ENCODE measurements at places on chromosomes 2 and 18. TPM values are rescaled to one million over a fixed set of nuclear protein-coding genes. Genes with fewer than 3 reads are reported as not detected.

- no peak for DNase-seq
Measured at GRCh38 chr2:196160101-196160500, 11.3 kb downstream of the STK17B start.

- DNase-seq = no peak
Measured at GRCh38 chr2:239666855-239667376, 266.1 kb upstream of the HDAC4 start.

DNA sequence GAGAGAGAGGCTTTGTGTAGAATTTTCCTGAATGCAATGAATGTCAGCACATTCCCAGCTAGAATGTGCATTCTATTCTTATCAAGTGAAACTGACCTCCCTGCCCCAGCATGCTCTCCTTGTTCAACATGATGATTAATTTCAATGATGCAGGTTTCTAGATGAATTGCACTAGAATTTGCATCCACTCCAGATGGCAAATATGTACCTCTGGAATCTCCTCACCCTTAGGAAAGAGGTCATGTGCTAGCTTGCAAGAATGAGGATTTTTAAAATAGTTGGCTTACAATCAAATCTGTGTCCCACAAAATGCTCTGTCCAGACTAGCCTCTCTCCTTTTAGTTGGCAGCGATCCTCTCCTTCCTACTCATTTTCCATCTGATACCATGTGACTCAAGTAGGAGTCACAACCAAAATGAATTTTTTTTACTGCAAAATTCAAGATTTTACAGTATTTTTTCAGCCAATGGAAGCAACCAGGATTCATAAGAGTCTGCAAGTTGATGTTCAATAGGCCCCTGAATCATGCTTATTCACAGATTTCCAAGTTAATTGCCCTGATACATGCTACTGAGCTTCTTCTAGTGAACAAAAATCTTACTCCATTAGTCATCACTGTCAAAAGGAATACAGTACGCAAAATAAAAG, 21.0 kb upstream of the STAT4 start:
- no peak for DNase-seq

DNA sequence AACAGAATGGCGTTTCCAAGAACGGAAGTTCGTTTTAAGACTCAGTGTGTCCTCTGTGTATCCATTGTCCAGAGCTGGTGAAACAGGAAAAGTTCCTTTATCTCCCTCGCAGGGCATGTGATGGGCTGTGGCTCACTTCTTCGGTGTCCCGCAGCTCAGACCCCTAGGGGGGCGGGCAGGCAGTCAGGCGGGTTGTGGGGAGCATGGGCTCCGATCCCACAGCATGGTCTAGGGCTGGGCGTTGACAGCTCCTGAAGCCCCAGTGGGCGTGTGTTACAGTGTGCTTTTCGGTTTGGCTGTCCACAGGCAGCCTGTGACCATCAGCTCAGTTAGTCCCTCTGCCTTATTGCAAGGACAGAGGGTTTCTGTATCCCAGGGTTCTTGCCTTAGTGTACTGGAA, 319.6 kb downstream of the AGAP1 start:
- DNase-seq = no peak

The CYP27A1 gene
- total RNA-seq = 12.5 TPM

DNA sequence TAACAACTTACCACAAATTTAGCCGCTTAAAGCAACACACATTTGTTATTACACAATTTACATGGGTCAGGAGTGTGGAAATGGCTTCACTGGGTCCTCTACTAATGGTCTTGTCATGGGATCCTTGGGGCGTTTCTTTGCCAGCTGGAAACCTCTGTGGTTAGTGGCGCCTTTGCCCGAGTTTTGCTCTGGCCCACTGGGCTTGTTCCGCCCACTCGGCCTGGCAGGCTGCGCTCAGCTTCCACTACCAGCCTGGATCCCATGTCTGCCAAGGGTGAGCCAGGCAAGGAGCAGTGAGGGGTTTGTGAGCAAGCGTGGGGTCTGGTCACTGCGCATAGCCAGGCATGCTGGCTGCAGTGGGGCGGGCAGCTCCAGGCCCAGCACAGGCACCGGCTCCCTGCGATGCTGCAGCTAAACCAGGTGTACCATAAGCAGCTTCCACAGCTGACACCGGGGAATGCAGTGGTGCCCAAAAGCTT, 16.2 kb upstream of the MBD2 start:
- no peak for DNase-seq

GRCh38 chr18:13048061-13048595, 57.0 kb downstream of the CEP192 start:
- no peak for DNase-seq

GRCh38 chr2:86433137-86433536, 8.0 kb upstream of the KDM3A start:
- DNase-seq = no peak

The EGR4 gene
- not detected for total RNA-seq

The LYG2 gene
- not detected for total RNA-seq

The UCN gene
- 0.84 TPM for total RNA-seq

GRCh38 chr2:150985741-150986140, 275.9 kb downstream of the RBM43 start:
- no peak for DNase-seq

DNA sequence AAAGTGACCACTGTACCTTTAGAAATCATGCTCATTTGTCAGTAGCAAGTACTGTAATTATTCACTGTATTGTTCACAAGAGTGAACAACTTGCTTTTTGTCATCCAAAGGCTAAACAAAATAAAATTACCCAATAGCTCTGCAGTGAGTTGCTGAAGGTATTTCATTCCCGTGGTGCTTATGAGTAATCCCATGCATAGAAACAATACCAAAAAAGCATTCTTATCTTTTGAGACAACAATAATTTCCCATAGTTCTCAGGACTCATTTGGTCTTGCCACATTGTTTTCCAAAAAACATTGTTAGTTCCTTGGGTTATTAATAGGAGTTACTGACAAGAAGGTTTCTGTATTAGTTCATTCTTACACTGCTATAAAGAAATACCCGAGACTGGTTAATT, 503.2 kb upstream of the FAM98A start:
- DNase-seq = no peak

GRCh38 chr2:43100883-43101662, 125.3 kb downstream of the ZFP36L2 start:
- peak; percentile 82 for DNase-seq
